ENCODE measurements at places on chromosomes 16 and 17.

GRCh38 chr17:37608351-37609169, 658 bp downstream of the SYNRG start:
- DNase-seq = no peak

GRCh38 chr16:67942510-67943255, 1.2 kb downstream of the LCAT start:
- DNase-seq = no peak

GRCh38 chr17:11241611-11242226, 706 bp downstream of the SHISA6 start:
- no peak for DNase-seq

- no peak for DNase-seq
Observed at GRCh38 chr17:63426917-63427308, 19.2 kb downstream of the CYB561 start.

GRCh38 chr17:64320613-64321553, 57.8 kb upstream of the TEX2 start:
- DNase-seq = peak; percentile 80

DNA sequence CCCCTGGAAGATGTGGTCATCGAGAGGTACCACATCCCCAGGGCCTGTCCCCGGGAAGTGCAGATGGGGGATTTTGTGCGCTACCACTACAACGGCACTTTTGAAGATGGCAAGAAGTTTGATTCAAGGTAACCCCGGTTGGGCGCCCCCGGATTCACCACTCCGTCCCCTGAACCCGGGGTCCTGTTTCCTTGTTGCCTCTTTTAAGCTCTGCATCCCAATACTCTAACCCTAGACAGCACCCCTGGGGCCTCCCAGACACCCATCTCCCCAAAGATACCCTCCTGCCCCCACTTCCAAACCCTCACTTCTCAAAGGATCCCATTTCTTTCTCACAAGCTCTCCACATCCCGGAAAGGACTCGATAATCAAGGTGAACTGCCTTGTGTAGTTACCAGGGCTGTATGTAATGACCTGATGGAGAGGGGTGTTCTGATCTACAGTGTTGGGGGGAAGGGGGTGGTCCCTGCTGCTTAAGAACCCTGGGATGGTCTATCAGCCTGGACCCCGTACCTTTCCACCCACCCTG, 412 bp downstream of the FKBP10 start:
- DNase-seq = no peak

Data from ascending aorta (tissue), 2 donors.